ENCODE measurements at places on chromosomes 5 and 9.

GRCh38 chr5:82185851-82186250 is 92.3 kb downstream of the RPS23 start:
- H3K4me3 ChIP-seq: no peak overlapping the region
- peaks cover 7% of the 10 kb centered on the region for H3K36me3 ChIP-seq
- no peak for DNase-seq

DNA sequence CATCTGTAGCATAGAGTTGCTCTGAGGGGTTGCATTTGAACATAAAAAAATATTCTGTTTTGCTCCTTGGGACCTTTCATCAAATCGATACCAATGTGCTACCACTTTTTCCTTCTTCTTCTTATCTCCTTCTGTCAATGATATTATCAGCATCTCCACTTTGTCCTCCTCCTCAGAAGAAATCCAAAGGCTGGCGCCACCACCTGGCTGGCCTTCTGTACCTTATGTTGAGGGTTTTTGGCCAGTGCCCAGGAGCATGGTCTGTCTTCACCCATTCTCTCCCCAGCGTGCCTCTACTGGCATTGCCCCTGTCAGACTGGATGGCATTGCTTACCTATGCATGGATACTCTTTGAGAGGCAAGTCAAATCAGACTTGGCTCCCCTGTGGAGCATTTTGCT is 167.2 kb downstream of the CFAP90 start:
- no peak for DNase-seq
- H3K27me3 ChIP-seq: no peaks in the 10 kb centered on the region
- no peak overlapping the region for H3K4me3 ChIP-seq
- H3K4me1 ChIP-seq: no peaks in the 10 kb centered on the region
- H3K27ac ChIP-seq: no peak overlapping the region
- no peaks in the 10 kb centered on the region for H3K36me3 ChIP-seq

DNA sequence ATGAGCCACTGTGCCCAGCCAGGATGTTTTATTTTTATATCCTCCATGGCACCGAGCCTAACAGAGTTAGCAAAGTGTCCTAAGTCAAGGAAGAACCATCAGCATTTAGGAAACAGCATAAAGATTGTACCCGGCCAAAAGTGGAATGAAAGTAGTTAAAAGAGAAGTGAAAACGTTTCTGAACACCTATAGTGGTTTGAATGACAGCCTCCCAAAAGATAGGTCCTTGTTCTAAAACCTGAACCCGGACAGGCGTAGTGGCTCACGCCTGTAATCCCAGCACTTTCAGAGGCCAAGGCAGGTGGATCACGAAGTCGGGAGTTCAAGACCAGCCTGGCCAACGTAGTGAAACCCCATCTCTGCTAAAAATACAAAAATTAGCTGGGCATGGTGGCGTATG is 37.4 kb downstream of the ZFAND5 start:
- H3K4me3 ChIP-seq: no peak overlapping the region
- DNase-seq: no peak
- peaks cover 11% of the 10 kb centered on the region for H3K36me3 ChIP-seq
- no peaks in the 10 kb centered on the region for H3K27me3 ChIP-seq

DNA sequence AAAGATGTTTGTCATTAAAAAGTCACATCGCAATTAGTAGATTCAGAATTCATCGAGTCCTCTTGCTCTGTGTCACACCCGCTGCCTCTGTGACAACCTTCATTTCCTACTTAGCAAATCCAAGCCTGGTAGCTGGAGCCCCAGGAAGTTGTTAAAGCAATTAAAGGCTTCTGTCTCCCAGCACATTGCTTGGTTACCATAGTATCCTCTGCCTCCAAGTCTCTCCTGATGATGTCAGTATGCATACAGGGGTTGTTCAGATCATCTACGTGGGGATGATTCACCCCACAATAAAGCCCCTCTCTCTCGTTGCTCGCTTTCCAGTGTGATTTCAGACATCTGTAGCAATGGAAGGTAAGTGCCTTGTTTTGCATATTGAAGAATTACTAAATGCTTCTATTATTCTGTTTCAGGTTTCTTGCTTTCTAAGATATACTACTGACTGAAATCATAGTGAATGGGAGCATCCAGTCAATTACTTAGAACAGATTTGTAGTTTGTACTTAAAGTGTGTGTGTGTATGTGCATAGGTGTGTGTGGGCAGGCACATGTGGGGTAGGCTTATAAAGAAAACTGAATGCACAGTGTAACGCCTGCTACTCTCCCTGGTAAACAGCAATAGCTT is 52.9 kb downstream of the PAM start:
- peaks cover 2% of the 10 kb centered on the region for H3K36me3 ChIP-seq
- no peak overlapping the region for H3K4me3 ChIP-seq
- no peak for DNase-seq
- no peak overlapping the region for H3K27ac ChIP-seq
- H3K27me3 ChIP-seq: no peaks in the 10 kb centered on the region

DNA sequence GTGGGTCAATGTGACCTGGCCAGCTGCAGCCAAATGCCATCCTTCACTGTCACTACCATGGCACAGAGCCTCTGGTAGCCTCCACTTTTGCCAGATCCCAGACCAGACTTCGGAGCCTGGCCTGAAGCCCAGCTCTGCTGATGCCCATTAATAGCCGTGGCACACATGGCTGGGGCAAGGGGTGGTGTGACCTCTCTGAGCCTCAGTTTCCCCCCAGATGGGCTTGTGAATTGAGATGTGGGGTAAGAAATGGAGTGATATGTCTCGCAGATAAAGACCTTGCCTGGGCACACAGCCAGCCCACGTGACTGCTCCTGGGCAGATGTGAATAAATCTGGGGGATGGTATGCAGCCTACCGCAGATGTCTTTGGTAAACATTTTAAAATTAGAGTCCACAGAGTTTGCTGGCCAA is 13.9 kb downstream of the SUSD3 start:
- no peak for DNase-seq
- H3K27me3 ChIP-seq: no peaks in the 10 kb centered on the region
- H3K4me3 ChIP-seq: no peak overlapping the region
- H3K27ac ChIP-seq: no peak overlapping the region
- H3K36me3 ChIP-seq: peaks cover 22% of the 10 kb centered on the region
- H3K4me1 ChIP-seq: peaks cover 23% of the 10 kb centered on the region

DNA sequence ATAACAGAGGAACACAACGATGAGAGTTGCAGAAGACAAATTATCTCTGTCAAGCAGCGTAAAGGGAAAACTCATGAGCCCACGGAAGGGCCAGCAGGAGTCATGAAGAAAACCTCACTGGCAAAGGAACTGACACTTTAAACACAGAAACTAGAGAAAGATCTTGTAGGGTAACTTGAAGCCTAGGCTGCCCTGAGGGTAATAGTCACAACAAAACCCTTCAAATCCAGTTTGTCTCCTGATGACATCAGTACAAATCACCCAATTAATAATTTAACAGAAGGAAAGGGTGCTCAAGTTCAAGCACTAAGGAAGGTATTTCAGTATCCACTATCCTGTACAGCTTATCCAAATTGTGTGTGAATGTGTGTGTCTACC is 549.1 kb downstream of the MTRR start:
- H3K4me1 ChIP-seq: no peaks in the 10 kb centered on the region
- no peaks in the 10 kb centered on the region for H3K36me3 ChIP-seq
- peaks cover 2% of the 10 kb centered on the region for H3K27me3 ChIP-seq
- DNase-seq: no peak

Data from memory B cell (primary cell).